ENCODE measurements at places on chromosomes 6 and 20.

GRCh38 chr6:168183613-168183970 is 104.6 kb upstream of the FRMD1 start:
- DNase-seq: no peak

- DNase-seq: no peak
Observed at GRCh38 chr6:34158876-34159275, 13.0 kb upstream of the GRM4 start.

GRCh38 chr20:59628171-59628570 is 23.8 kb downstream of the PHACTR3 start:
- no peak for DNase-seq

GRCh38 chr20:49006446-49006980 is 39.6 kb upstream of the CSE1L start:
- DNase-seq: no peak

- no peak for DNase-seq
Observed at GRCh38 chr6:8941577-8941976, 506.2 kb upstream of the SLC35B3 start.

DNA sequence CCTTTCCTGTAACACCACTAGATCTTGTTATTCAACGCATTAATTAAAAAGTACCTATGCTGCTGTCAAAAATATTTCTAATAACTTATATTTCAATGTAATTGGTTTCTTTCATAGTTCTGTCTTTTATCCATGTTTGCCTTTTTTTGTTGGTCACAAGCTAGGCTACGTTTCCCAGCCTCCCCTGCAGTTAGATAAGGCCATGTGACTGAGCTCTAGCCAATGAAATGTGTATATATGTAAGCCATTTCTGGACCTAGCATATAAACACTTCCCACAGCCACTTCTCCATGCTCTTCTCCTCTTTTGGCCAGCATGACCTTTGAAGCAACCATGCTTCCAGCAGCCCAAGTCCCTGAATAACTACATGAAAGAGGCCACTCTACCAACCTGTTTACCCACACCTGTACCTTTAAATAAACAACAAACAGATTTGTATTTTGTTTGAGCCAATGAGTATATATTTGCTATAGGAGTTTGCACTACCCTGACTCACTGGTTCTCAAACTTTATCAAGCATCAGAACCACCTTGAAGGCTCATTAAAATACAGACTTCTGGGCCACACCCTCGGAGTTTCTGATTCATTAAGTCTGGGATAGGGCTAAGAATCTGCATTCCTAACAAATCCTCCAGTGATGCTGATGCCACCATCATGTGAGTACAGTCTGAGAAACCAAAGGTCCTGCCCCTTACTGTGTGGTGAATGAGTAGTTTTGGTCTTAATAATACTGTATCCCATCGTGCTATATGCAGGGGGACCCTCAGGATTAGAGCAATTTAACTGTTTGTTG is 45.6 kb upstream of the BEND6 start:
- DNase-seq: no peak

DNA sequence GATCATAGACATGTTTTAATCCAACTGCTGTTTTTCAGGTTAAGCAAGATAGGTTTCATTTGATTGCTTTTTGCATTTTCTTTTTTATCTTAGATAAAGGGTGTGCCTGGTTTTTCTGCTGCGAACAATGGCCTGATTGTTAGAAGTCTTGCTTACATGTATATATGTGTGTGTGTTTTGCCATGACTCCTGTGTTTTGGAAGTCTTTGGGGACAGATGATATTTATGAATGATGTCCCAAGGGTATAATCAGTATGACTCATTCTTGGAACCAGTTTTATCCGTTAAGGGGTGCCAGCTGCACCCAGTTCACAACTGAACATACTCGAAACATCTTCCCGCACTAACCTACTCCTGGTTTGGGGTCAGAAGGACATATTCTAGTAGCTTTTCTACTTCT is 230.1 kb upstream of the SUPT3H start:
- no peak for DNase-seq

- DNase-seq: no peak
Observed at GRCh38 chr6:126060400-126060799, 74.1 kb downstream of the TRMT11 start.

DNA sequence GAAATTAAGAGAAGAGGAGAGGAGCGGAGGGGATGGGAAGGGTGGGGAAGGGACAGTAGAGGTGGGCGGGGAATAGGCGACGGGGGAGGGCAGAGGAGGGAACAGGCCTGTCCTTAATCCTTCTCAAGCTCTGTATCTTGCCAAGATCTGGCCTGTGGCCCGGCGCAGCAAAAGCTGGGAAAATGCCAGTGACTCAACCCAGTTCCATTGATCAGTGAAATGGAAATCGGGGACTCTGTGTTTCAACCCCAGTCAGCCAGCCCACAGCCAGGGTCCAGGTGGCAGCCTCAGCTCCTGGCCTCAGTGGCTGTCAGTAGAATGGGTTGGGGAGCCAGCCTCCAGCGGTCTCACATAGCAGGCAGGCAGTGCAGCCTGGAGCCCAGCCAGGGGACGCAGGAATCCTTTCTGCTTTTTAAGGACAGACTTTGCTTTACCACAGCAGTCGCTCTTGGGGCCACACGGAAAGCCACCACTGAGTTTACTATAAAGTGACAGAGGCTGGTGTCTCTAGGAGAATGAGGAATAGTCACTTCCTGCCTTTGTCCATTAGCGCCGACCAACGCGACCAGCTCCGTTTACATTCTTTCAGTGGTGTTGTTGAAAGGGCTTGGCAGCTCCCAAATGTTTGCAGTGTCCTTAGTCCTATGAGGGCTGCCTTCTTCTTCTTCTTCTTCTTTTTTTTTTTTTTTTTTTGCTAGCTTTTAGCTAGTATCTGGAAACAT is 128.0 kb downstream of the RIN2 start:
- DNase-seq: peak; percentile 16

- no peak for DNase-seq
Observed at GRCh38 chr6:168541307-168541706, 100.3 kb downstream of the SMOC2 start.

- no peak for DNase-seq
Observed at GRCh38 chr6:122005661-122006060, 393.8 kb upstream of the HSF2 start.

DNA sequence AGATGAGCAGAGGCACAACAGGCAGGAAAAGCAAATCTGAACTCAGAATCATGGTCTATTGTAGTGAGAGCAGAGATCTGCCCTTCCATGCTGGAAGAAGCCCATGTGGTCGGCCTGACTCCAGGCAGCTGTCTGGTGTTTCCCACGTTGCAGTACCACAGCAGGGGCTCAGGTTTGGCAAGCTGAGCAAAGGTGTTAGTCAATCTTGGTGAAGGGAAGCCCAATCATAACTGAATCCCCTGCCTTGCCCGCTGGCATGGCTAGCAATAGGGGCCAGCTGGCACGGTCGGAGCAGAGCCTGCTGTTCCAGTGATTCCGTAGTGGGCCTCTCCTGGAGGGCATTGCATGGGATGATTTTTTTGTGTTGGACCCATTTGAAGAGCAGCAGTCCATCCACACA is 17.8 kb upstream of the CCR6 start:
- no peak for DNase-seq
